ENCODE measurements at places on chromosomes 13 and 19.

DNA sequence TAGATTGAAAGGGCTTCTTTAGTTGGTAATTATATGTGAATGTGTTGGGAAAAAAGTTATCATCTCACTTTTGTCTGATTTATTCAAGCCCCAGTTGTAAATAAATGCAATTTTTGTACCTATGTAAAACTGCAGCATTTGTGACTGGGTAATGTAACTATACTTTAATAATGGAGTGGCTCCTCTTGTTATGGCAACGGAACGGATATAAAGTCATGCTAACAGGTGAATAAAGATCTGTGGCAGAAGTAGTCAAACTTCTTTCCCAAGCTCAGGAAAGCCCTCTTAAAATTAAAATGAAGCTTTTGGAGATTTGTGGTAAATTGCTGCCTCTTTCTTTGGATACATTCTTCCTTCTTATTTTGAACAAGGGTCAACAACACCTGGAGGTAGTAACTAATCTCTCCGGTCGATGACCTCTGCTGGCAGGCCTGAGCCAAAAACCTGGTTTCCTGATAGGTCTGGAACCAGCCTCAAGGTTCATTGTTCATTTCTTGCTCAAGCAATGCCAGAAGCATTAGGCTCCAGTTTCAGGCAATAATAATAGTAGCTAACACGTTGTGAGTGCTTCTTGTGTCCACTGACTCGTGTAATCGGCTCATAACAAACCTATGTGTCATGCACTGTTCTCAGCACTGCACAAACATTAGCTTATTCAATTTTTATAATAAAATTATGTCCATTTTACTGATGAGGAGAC is 313.4 kb upstream of the DACH1 start:
- no peak for DNase-seq

- DNase-seq = no peak
Measured at GRCh38 chr13:78065141-78065540, 146.5 kb upstream of the EDNRB start.

DNA sequence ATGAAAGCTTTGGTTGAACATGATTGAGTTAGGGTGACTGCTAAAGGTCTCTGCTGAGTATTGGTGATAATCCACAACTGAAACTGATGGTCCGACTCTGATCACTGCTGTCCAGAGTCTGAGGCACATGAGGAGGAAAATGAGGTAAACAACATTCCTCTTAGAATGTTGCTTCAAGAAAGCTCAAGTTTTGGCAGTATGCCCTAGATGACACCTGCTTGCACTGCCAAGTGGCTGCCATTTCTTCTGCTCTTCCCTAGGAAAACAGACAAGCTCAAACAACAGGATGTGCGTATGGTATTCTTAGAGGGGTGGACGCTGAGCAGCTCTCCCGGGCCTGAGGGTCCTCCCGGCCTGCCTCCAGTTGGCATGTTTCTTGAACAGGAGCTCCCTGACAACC is 15.2 kb upstream of the MTIF3 start:
- no peak for DNase-seq

DNA sequence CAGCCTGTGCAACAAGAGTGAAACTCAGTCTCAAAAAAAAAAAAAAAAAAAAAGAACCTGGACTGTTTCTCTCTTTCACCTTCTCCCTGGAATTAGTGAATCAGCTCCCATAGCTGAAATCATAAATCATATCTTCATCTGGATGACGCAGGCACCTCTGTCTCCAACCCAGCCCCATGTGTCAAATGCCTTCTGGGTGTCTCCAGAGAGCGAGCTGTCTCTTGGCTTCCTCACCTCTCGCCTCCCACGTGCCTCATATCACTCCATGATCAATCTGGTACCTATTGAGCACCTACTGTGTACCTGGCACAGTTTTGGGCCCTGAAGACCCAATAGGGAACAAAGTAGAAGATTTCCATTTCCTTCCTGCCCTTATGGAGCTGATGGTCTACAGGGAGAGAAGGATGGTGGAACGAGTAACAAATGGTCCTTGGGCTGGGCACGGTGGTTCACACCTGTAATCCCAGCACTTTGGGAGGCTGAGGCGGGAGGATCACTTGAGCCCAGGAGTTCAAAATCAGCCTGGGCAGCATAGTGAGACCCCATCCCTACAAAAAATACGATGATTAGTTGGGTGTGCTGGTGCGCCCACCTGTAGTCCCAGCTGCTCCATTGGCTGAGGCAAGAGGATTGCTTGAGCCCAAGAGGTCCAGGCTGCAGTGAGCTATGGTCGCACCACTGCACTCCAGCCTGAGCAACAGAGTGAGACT is 2.5 kb downstream of the HSD11B1L start:
- DNase-seq = no peak

- DNase-seq = peak; percentile 85
Measured at GRCh38 chr19:16330368-16330801, 5.8 kb downstream of the KLF2 start.

GRCh38 chr19:10961073-10961860 is 437 bp downstream of the SMARCA4 start:
- DNase-seq = no peak

GRCh38 chr13:94087100-94087499 is 392.4 kb downstream of the DCT start:
- DNase-seq = no peak

DNA sequence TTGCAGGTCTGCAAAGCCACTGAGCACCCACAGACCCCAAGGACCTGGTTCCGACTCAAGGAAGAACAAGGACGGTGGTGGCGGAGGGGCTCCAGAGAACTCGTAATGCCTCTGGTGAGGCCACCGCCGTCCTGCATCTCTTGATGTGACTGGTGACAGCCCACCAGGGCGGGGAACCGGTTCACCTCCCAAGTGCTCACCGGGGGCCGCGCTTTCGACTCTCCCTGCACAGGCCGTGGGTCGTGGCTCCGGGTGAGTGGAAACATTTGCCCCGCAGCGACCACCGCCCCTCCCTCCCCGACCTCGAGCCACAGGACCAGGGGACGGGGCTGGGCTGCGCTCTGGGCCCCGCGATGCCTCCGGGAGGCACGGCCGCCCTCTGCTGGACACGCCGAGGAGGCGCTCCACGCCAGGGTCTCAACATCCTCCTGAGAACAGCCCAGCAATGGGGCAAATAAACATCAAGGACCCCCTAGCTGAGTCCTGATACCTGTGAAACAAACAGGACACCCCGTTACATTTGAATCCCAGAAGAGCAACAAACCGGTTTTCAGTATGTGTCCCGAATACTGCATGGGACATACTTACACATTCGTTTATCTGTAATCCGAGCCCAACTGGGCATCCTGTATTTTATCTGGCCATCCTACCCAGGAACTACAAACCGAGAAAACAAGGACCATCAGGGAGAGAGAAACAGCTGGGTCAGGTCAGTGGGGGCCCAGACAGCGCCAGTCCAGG is 3.9 kb upstream of the PLPP2 start:
- DNase-seq = peak; percentile 30

GRCh38 chr19:30122431-30122830 is 180.4 kb downstream of the URI1 start:
- DNase-seq = no peak

GRCh38 chr13:29830000-29830399 is 20.4 kb downstream of the UBL3 start:
- DNase-seq = no peak

DNA sequence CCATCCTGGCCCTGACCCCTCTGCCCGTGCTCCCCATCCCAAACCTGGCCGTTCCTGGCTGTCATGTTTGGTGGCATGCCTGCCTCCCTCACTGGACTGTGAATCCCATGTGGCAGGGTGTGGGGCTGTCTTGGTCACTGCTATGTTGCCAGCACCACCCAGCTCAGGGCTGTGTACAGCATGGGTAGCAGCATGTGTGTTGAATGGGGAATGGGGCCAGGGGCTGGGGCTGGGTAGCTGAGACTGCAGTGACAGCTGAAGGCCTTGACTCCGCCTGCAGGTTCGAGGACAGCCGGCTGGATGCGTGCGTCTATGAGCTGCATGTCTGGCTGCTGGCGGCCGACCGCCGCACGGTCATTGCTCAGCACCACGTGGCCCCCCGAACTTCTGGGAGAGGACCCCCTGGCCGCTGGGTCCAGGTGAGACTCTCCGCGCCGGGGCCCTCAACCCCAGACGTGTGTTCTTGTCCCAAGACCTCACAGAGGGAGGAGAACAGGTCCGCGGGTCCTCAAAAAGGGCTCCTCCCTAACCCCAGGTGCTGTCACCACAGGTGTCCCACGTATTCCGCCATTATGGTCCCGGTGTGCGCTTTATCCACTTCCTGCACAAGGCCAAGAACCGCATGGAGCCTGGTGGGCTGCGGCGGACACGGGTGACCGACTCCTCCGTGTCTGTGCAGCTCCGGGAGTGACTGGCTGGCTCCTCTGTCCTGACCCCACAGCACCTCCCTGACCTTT is 3.5 kb downstream of the NCCRP1 start:
- DNase-seq = no peak

DNA sequence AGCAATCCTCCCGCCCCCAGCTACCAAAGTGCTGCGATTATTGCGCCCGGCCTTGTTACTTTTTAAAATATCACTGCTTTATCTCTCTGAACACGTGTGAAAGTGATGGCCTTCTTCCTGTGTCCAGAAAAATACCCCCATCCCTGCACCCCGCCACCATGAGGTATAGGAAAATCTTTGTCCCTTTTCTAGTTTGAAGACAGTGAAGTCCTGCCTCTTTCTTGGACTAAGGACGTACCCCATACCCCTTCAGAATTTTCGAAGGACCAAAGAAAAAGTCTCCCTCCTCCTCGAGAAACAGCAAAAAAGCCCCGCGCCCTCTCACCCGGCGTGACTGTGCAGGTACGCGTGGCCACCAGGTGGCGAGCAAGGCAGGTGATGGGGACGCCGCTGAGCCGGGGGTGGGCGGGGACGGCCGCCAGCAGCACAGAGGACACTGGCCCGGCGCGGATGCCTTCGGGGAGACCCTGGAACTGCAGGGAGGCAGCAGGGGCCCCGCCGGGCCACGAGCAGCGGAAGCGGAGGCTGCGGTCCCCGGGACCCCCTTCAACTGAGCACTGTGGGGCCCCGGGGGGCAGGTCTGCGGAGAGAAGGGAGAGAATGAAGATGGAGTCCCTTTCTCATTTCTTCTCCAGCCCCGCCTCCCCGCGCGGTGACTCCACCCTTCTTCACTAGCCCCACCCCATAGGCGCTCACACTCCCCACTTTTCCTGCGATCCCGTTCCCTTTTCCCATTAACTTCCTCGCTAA is 3.2 kb downstream of the VSIG10L start:
- peak; percentile 70 for DNase-seq

DNA sequence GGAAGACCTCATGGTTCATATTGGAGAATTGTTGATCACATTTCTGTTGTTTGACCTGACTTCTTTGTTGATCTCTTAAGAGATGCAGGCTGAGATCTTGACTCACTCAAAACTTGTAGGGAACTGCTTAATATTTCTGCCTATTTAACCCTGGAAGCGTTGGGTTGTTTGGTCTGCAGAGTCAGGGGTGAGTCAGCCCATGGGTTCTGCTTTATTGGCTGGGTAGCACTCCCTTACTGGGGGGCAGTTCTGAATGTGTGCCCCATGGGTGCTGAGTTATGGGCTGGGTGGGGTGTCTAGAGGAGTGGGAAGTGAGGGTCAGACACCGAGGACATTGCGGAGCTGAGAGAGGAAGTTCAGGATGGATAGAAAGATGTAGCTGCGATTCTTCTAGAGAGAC is 87.9 kb downstream of the LRCH1 start:
- DNase-seq = peak; percentile 63

Data from inflammatory macrophage (primary cell).